ENCODE measurements at places on chromosomes 1 and 21.

- no peak for DNase-seq
These were observed 457.7 kb upstream of the ADAMTS5 start for GRCh38 chr21:27424601-27425000.

DNA sequence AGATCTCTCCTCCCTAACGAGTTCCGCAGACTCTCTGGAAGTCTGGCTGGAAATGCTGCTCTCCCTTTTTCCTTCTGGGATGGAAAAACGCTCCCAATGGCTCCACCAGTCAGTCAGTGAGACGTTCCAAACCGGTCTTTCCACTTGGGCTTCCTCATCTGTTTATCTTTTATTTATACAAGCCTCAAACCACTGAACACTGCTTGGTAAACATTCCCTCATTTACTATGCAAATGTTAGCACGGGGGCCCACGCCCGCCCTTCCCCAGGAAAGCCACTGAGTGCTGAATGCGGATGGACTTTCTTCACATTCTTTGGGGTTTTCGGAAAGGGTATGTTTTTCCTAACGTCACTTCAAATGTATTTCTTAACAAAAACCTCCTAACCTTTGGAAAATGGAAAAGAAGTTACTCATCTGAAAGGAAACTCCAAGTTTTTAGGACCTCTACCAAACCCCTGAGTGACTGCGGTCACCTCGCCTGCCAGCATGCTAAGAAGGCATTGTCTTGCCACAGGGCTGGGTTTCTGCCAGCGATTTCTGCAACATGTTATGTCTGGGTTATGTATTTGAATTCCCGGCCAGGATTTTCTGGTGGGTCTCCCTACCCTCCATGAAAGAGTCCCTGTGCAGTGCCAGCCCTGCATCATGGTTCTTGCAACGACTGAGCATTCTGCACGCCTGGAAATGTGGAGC, 14.0 kb upstream of the UMODL1 start:
- no peak for DNase-seq

GRCh38 chr1:6985549-6986276, 200.5 kb downstream of the CAMTA1 start:
- no peak for DNase-seq

GRCh38 chr1:228094432-228095016, 8.6 kb downstream of the C1orf35 start:
- DNase-seq: no peak

GRCh38 chr1:61579802-61580201, 145.1 kb downstream of the TM2D1 start:
- DNase-seq: no peak

- DNase-seq: no peak
These were observed 246 bp downstream of the ATP2B4 start for GRCh38 chr1:203626910-203627246.

- no peak for DNase-seq
These were observed at the start of gene OR6K3 for GRCh38 chr1:158720620-158721019. TSS of gene OR6K3 (minus strand) at chr1:158720720. CDS start at chr1:158718115, 2,605 bp downstream.

DNA sequence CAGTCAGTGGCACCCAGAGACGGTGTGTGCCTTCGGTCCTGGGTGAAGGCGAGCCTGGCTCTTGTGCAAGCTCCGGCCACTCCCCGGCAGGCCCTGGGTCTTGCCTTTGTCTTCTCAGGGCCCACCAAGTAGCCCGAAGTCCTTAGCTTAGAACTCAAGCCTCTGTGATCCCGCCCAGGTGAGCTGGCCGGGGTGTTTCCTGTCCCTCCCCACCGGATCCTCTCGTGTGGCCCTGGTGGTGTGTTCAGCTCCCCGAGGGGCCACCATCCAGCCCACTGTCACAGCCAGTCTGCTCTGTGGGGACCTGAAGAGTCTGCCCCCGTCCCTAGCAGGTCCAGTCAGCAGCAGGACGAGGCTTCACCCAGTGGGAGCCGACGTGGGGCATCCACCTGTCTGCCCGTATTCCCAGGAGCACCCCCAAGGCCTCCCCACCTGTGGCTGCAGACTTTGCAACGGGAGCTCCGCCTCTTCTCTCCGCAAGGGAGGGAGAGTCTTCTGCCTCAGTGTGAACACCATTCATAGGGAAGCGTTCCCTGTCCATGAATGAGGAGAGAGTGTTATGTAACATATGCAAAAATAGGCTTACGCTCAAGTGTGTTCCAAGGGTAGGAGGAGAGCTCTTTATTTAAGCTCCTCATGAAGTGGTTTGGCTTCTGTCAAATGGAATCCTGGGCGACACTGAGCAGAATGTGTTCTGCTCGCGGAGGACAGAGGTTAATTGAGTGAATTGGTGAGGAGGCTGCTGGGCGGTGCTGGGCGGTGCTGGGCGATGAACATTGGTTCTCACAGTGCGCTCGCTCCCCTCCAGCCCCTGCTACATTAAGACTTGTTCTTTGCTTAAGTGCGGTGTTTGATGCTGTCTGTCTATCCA, 108.9 kb downstream of the CRYAA start:
- peak; percentile 66 for DNase-seq

- DNase-seq: no peak
These were observed 110.8 kb downstream of the BEND5 start for GRCh38 chr1:48665708-48666407.

DNA sequence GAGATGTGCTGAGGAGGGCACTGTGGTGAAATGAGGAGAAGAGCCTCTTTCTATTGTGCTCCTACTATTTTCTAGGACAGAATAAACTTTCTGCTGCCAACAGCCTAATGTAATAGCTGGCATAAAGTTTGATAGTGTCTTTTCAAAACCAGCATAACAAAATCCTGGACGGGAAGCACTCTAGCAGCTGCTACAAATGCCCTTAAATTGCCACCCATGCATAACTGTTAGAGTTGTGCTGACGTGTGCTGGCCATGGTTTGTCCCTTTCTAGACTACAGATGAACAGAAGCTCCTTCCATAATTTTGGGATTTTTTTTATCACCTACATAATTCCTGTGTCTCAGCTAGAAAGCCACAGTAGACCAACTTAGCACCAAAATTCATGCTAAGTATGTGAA, 88.5 kb upstream of the DEPDC1 start:
- no peak for DNase-seq
